ENCODE measurements at places on chromosomes 5 and 9.

DNA sequence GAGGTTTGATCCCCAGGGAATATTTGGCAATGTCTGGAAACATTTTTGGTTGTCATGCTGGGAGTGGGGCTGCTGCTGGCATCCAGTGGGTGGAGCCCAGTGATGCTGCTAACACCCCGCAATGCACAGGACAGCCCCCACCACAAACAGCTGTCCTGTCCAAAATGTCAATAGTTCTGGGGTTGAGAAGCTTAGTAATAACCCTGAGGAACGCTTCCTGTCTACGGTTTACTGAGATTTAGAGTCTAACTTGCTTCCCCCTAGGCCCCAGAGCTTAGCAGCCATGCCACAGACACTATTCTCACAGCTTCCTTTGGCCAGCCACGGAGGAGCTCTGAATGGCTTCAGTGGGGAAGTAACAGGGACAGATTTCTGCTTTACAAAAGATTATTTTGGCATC, 66.5 kb downstream of the MSX2 start:
- no peak for DNase-seq

- DNase-seq = peak; percentile 5
Observed at GRCh38 chr5:117195076-117195475, 620.5 kb upstream of the SEMA6A start.

GRCh38 chr9:68574150-68574549, 33.5 kb upstream of the TMEM252 start:
- DNase-seq = no peak

DNA sequence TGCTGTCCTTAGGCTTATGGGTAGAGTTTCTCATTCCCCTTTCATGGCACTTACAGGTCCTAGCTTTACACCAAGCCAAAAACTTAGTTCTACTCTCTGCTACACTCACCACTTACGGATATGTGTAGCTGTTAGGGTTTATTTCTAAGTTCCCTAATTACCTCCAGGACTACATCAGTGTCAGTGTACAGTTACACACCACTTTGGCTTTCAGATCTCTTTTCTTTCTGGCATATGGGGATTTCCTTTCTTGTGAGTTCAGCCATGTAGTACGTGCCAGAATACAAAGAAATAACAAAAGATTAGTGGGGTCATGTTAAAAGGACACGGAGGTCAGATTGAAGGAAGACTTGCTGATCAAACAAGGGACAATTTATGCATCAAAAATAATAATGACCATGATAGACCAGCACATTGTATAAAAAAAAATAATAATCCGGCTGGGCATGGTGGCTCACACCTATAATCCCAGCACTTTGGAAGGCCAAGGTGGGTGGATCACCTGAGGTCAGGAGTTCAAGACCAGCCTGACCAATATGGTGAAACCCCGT, 41.8 kb downstream of the LYRM7 start:
- DNase-seq = peak; percentile 28

DNA sequence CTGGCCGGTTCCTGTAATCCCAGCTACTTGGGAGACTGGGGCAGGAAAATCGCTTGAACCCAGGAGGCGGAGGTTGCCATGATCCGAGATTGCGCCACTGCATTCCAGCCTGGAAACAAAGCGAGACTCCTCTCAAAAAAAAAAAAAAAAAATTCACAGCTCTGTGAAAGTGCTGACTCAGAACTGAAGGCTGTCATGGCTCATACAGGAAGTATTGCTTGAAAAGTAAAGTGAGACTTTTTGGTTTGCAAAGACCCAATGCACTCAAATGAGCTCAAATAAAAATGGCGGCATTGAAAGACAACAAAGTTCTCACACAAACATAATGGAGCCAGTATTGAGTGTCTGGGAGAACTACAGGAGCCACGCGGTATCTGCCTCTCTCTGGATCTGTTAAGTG, 202.1 kb downstream of the FBXL7 start:
- DNase-seq = no peak

GRCh38 chr5:132057498-132058255, 2.8 kb upstream of the IL3 start:
- no peak for DNase-seq

Data from NCI-H524 (cell line).